ENCODE measurements at places on chromosomes 2 and 18.

GRCh38 chr2:42191285-42192009, 22.3 kb downstream of the EML4 start:
- peak; percentile 50 for DNase-seq

- DNase-seq: no peak
These were observed 85.5 kb downstream of the SCN1A start for GRCh38 chr2:166042356-166042755.

- DNase-seq: no peak
These were observed 255.3 kb downstream of the MYCN start for GRCh38 chr2:16195681-16196070.

DNA sequence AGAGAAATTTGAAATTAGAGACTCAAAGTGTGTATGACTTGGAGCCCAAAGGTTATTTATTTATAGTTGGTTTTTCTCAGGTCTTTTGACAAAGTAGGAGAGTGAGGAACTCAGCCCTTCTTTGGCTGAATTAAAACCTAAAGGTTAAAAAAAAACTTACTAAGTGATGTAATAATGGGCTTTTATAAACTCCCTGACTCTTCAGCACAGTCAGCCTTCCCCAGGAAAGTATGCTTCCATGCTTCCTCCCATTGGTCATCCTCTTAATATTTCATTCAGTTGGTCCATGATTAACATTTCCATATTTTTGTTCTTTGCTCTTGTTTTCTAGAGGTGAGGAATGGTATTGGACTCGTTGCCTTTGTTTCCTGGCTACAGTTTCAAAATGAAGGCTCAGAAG, 7.2 kb downstream of the ARPC2 start:
- DNase-seq: no peak

DNA sequence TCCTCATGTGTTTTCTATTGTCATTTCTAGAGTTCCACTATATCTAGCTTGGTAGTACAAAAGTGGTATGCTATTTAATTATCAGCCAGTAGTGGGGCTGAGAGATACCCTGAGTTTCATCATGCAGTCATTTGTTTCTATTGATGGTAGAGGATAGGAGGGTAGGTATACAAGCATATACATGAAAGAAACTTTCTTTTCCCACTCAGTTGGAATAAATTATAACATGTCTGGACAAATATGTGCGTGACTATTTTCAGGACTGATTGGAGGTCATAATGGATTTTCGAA, 633.2 kb downstream of the NRXN1 start:
- no peak for DNase-seq

DNA sequence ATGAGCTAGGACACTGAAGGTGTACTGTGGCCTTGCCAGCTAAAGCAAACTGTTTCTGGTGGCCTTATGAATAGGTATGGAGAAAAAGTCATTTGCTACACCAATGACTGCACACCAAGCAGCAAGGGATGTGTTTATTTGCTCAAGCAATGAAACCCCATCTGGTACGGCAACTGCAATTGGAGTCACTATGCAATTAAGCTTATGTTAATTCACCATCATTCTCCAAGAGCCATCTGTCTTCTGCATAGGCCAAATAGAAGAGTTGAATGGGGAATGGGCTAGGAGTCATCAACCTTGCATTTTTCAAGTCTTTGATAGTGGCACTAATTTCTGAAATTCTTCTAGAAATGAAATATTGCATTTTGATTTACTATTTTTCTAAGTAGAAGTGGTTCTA, 372.0 kb downstream of the KCNJ3 start:
- no peak for DNase-seq

DNA sequence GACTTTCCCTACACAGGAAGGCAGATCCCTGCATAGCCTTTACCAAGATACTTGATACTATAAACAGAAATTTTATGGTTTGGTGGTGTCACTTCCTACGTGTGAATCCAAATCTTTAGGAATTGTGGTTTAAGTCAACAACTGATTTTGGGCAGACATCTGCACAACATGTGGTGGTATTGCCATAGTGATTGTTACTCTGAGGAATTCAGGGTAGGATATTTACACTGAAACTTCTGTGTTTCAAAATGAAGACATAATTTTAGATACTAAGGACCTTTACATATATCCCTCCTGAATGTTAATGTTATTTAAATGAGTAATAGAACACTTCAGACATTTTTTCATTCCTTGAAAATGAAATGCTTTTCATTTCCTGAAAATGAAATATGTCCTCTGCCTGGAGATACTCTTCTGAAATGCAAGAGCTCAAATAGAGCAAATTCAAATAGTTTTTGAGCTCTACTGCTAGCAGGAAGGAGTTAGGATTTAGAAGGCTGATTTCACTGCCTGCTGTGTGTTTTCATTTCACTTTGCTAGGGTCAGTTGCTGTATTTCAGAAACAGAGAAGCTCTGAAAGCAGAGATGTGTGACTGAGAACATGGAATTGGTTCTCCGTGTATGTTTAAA, 77.2 kb downstream of the MDH1 start:
- no peak for DNase-seq

GRCh38 chr2:47221039-47221438, 65.9 kb upstream of the STPG4 start:
- no peak for DNase-seq

DNA sequence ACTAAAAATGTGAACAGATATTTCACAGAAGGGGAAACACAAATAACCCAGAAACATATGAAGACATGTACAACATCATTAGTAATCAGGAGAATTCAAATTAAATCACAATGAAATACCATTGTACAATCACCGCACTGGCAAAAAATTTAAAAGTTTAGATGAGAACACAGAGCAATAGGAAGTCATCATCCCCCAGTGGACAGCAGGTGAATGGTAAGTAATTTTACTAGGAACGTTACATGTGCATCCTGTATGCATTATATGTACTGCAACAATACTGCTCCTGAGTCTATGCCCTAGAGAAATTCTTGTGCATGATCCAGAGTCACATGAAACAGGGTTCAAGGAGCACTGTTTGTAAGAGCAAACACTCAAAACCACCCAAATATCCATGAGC, 713.8 kb downstream of the NRXN1 start:
- DNase-seq: no peak

- no peak for DNase-seq
These were observed 198.7 kb downstream of the TGIF1 start for GRCh38 chr18:3648641-3649040.

GRCh38 chr2:166805753-166806152, 82.5 kb upstream of the XIRP2 start:
- no peak for DNase-seq

DNA sequence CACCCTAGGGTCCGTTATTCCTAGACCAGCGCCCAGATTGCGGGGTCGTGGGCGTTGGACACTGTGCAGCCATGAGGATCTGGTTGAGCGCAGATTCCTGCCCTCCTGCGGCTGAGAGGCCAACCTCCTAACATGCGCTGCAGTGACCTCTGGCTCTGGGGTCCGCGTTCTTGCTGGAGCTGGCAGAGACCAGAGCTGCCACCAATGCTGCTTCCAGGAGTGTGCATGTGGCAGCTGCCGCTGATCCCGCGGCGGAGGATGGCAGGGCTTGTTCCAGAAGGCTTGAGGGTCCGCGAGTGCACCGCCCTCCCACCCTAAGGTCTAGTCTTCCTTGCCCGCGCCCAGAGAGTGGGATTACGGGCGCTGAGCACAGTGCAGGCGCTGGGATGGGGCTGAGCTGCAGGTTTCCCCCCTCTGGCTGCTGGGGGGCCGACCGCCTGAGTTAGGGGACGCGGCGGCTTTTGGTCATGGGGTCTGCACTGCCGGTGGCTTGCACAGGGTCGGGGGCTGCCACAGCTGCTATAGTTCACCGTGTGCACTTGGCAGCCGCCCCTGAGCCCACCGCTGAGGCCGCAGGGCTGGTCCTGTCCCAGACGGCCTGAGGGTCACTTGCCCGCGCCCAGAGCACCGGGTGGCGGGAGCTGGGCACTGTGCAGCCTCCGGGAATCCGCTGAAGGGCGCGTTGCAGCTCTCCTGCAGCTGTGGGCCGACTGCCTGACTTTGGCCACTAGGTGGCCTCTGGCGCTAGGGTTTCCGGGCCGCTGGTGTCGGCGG, 145.9 kb downstream of the CCDC74A start:
- peak; percentile 74 for DNase-seq

GRCh38 chr2:38718601-38719000, 32.6 kb downstream of the SRSF7 start:
- no peak for DNase-seq

GRCh38 chr2:61995065-61995464, 89.6 kb downstream of the COMMD1 start:
- DNase-seq: no peak

GRCh38 chr2:214807653-214808052, 1.8 kb downstream of the BARD1 start:
- no peak for DNase-seq

DNA sequence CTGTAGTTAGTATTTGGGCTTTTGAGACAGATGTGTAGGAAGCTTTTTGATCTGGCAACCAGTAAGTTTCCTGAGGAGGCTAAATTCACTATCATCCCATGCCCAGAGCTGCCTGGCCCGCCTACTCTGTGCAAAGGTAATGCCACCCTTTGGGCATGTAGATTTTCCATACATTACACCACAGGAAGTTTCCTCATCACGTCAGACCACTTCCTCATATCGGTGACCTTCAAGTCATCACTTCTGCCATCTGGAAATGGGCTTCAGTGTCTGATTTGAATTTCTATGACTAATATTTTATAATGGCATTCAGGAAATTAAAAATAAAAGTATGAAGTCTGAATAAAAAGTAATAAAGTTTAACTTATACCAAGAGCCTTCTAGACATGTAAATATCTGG, 825.4 kb downstream of the DCDC2C start:
- DNase-seq: no peak

- no peak for DNase-seq
These were observed 97.4 kb downstream of the MCFD2 start for GRCh38 chr2:46818141-46818621.

DNA sequence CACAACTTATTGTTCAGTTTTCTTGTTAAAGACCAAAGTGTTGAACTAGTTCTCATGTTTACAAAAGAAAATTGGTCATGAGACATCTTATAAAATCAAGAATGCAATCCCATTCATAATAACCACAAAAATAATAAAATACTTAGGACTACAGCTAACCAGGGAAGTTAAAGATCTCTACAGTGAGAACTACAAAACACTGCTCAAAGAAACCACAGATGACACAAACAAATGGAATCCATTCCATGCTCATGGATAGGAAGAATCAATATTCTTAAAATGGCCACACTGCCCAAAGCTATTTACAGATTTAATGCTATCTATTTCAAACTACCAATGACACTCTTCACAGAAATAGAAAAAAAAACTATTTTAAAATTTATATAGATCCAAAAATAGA, 1354.8 kb upstream of the CDH2 start:
- no peak for DNase-seq

Data from LoVo (cell line).